ENCODE measurements at places on chromosomes 13 and 19.

- DNase-seq = no peak
These were observed 156.2 kb downstream of the STK24 start for GRCh38 chr13:98420554-98421175.

DNA sequence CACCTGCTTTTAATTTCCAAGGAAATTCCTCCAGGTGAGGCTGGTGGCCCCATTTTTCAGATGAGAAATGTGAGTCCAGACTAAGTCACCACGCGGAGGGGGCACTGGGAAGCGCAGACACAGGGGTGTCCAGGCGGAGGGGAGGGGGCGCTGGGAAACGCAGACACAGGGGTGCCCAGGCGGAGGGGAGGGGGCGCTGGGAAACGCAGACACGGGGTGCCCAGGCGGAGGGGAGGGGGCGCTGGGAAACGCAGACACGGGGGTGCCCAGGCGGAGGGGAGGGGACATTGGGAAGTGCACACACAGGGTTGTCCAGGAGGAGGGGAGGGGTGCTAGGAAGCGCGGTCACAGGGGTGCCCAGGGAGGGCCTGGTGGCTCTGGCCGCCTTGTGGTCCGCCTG lies 3.5 kb downstream of the GRK1 start:
- no peak for DNase-seq

- DNase-seq = peak; percentile 93
These were observed 541.0 kb downstream of the RFC3 start for GRCh38 chr13:34358811-34359513.

GRCh38 chr13:52815330-52815729 lies 33.1 kb downstream of the PCDH8 start:
- no peak for DNase-seq

- DNase-seq = no peak
These were observed 259.0 kb downstream of the NALCN start for GRCh38 chr13:101157261-101157660.

GRCh38 chr19:30743011-30743410 lies 370.8 kb downstream of the ZNF536 start:
- DNase-seq = no peak

DNA sequence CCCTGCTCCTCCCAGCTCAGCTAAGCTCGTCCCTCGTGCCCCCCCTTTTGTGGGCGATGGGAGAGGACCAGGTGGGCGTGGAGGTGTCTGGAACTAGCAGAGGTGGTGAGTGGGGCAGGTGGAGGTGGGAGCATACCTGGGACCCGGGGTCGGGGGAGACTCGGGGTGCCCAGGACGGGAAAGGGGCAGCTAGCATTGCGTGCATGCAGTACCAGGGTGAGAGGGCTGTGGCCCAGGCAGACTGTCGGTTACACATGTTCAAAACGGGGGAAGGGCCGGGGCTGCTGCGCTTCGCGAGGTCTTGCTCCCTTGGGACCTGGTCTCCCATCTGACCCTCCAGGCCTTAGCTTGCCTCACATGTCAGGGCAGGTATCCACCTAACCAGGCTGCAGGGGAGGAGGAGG lies 9.1 kb downstream of the TLE5 start:
- no peak for DNase-seq

DNA sequence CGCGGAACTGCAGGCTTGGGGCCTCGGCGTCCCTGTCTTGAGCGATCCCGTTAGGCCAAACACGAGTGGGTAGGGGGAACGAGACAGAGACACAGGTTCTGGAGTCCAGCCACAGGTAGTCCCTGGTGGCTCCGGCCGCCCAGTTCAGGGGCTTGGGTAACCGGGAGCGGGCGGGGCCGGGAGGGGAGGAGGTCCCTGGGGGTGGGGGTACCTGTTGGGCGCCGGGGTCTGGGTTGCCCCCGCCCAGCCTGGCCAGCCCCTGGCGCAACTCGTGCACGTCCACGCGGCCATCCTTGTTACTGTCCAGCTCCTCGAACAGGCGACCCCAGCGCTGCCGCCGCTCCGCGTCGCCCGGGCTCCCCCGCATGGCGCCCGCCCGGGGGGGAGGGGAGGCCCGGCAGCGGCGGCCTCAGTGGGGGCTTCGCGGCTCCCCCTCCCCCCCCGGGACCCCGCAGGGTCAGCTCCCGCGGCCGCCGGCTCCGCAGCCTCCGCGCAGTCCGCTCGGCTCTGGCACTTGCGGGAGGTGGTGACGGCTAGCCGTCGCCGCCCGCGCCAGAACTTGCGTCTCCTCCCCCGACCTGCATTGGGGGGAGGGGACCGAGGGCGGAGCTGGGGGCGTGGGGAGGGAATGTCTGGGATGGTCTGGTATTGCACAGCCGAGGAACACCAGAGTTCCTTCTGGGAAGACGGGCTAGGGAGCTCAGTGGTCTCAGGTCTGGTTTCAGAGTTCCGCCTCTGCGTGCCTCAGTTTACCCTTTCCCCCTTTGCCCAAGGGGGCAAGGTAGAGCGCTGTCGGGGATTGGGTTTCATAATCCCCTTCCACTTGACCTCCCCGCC lies at the start of gene SLC25A23:
Gene SLC25A23 (minus strand): TSS at position 531 of the 837 bp plus-strand sequence. CDS start 164 bp downstream, at position 367.
- peak; percentile 78 for DNase-seq

- DNase-seq = no peak
These were observed 40.1 kb downstream of the LTBP4 start for GRCh38 chr19:40641281-40641680.

GRCh38 chr13:25691654-25692053 lies 319.9 kb downstream of the ATP8A2 start:
- DNase-seq = no peak

DNA sequence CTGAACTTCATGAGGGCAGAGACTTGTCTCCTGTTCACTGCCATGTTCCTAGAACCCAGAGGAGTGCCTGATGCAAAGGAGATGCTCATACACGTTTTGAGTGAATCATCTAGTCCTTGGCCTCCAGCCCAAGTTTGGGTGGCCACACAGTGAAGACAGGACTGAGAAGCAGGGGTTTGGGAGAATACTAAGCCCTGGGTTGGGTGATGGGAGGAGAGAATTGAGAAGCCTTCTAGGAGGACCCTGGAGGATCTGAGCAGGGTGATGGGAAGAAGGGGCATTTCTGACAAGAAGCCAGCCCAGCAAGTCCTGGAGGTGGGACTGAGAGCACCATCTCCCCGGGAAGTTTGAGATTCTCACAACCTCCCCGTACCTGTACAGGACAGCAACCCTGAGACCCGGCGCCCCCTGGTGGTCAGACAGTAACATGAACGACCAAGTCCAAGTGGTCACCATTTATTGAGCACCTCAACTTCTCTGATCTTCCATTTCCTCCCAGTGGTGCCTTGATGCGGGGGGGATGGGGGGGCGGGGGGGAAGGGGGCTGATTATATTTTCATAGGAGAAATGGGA lies 11.0 kb downstream of the CTU1 start:
- peak; percentile 18 for DNase-seq

DNA sequence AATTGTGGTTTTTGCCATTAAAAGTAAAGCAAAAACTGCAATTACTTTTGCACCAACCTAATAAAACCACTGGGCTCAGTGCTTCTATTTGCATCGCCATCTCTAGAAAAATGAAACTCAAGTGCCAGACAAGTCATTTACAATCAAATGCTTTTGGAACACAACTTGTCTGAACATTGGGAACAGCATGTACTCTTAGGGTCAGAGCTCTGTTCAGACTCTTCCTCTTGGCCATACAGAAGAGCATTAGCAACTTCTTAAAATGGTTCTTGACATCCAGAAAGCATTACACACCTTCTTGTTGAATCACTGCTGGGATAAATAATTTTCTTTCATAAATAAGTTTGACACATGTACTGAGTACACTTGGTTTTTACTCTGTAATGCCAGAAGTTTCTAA lies 272.5 kb downstream of the DCLK1 start:
- no peak for DNase-seq

GRCh38 chr19:43720936-43721335 lies 5.1 kb downstream of the IRGC start:
- DNase-seq = no peak

DNA sequence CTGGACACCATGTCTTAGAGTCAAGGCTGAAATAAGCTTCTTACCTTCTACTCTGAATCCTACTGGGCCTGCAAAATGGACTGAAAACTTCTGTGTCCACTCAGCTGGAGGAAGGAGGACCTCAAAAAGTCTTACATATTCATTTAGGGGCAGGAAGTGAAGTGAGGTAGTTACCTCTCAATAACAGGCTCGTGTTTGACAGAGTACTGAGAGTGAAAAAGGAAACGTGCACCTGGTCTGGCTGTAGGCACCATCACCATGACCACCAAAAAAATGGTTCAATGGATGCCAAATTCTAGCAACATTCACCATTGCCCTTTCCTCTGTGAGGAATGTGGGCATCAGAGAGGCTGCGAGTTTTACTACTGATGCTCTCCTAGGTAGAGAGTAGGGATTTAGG lies 176.2 kb downstream of the RFC3 start:
- DNase-seq = no peak

GRCh38 chr19:42392165-42392564 lies 2.1 kb upstream of the CNFN start:
- no peak for DNase-seq

DNA sequence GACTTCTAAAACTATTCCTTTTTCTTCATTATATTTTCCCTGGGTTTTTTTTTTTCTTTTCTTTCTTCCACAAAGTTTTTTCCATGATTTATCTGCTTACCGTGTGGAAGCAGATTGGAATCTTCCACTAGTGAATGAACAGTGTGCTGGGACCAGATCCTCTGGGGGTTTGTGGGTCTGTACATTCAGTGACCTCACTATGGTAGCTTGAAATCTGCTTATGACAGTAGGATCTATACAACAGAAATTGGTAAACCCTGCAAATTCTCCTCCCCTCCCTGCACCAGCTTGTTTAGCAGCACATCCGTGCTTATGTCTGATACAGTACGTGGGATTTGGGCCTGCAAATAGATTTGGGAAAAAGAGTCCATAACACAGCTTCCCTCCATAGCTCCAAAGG lies 26.0 kb upstream of the MAB21L1 start:
- no peak for DNase-seq

DNA sequence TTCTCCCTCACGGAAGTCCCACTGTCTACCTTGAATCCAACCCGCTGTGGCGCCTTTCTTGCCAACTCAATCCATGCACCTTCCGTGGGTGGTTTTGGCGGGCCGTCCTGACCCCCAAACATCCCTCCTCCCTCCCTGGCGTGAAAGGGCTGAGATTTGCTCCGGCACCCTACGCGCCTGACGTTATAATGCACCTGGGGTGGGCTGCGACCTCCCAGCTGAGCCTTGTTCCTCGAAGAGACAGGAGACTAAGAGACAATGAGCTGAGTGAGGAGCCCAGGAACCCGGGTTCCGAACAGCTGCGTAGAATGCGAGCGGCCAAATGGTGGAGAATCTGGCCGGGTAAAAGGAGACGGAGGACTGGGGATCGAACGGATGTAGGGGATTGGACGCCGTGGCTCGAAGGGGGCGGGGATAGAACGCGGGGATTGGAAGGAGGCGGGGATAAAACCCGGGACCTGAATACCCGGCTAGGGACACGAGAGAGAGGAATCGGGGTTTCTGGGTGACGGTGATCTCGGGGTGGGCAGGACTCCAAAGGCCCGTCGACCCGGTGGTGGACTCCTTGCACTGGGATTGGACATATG lies at the start of gene CPT1C:
Gene CPT1C (plus strand): TSS at position 461 of the 587 bp plus-strand sequence. CDS start 1,137 bp downstream, outside the sequence.
- DNase-seq = peak; percentile 85

DNA sequence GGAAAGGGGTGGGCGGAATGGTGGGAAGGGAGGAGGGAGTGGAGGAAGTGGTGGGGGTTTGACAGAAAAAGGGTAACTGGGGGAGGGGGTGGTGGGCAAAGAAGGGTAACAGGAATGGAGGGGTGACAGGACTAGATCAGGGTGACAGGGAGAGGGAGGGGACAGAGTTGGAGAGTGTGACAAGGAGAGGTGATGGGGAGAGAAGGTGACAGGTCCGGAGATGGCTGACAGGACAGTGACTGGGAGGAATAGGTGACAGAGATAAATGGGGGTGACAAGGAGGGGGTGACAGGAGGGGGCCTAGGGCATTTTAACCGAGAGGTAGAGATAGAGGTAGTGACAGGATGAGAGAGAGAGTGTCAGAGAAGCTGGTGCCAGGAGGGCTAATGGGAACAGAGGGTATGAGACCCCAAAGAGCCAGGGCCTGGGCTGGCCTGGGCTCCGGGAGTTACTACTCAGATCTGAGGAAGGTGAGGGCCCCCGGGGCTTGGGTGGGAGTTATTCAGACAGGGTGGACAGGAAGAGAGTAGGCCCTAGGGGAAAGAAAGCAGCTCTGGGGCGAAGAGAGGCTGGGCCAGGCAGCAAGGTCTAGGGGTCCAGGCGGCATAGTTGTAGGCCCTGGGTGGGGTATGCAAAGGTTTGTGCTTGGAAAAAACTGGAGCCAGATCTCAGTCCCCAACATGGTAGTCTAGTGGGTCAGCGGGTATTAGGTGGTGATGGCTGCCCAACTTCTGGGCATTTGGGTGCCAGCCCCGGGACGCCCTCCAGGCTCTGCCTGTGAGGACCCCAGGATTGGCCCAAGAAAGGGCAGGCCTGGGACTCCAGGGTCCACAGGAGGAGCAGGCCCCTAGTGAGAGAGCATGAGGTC lies 660 bp downstream of the CIC start:
- DNase-seq = no peak

- peak; percentile 22 for DNase-seq
These were observed 1395.2 kb downstream of the PCDH9 start for GRCh38 chr13:65834897-65835296.

DNA sequence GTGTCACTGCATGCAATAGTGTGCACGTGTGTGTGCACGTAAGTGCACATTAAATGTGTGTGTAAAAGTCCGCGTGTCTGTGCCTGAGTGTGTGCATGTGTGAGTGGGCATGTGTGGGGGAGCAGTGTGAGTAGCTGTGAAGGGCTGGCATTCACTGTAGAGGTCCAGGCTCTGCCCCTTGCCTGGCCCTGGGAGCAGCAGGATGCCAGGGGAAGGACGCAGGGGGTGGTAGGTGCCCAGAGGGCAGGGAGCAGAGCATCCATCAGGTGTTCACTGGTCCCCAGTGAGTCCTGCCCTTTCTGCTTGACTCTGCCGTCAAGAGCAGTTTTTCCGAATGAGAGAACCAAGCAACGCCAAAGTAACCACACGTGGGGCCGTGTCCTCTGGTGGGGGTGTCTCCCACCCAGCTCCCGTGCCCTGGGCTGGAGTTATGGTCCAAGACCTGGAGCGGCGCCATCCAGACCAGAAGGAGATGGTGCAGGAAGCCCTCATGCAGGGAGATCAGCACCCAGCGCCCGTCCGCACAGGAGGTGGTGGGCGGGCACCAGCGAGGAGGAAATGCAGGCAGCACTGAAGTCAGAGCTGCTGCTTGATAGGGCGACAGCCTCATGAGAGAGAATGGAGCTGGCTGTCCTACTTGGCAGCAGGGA lies 68.5 kb downstream of the TEX29 start:
- no peak for DNase-seq

- no peak for DNase-seq
These were observed 115.5 kb downstream of the LACC1 start for GRCh38 chr13:43994999-43995859.

- DNase-seq = no peak
These were observed at the start of gene OLFM2 for GRCh38 chr19:9936326-9937000. Gene OLFM2, minus strand, starts transcription at chr19:9936515. Its CDS starts 149 bp downstream, at chr19:9936366.

Data from mesenchymal stem cell (in vitro differentiated cells and primary cell).